ENCODE measurements at places on chromosomes 4 and X. TPM values are rescaled to one million over a fixed set of nuclear protein-coding genes. Genes with fewer than 3 reads are reported as not detected.

DNA sequence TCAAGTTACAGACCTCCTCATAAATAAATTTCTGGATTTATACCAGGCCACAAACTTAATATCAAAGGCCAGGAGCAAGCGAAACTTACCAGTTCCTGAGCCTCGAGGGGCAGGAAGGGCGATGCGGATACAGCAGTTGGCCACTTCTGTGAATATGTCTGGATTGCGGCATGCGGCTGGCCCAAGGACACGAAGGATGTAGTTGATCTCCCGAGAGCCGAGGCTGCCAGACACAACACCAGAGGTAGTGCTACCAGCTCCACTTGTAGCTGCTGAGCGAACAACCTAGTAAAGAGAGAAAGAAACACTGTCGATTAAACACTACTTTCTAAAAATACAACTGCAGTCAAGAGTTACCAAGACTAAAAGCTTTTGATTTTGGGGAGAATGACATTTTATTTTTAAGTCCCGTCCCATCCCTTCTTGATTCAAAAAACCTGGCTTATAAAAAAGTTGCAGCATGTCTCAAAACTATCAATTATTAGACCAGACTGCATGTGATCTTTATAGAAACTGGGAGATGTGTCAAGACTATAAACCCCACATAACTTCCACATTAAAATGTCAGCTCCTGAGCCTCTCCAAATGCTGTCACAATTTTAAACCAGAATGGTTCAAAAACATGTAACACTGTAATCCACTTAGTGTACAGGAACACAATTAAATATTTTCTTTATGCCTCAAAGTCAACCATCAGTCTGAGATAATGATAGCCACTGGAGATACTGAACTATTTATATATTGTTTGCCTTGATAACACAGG is 105.6 kb downstream of the HUWE1 start:
- no peak for DNase-seq

- DNase-seq = no peak
These were observed 13.5 kb upstream of the SPP1 start for GRCh38 chr4:87961993-87962392.

DNA sequence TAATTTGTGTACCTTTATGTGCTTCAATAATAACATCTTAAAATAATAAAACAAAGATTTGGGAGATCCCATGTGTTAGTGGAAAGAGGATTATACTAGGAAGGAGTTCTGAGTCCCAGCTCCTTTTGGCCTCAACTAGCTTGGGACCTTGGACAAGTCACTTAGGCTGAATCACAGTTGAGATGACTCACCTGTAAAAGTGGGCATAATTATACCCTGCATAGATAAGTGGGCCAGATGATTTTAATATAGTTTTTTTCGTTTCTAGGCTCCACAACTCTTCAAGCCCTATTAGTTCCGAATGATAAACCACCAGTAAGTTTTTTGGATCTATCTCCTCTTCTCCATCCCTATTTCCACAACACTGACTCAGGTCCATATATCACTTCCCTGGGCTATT is 131.8 kb downstream of the ENOX2 start:
- no peak for DNase-seq

- DNase-seq = no peak
These were observed 247.5 kb downstream of the ARHGAP24 start for GRCh38 chr4:85722401-85722800.

GRCh38 chr4:22428441-22428840 is 87.4 kb downstream of the ADGRA3 start:
- DNase-seq = no peak

DNA sequence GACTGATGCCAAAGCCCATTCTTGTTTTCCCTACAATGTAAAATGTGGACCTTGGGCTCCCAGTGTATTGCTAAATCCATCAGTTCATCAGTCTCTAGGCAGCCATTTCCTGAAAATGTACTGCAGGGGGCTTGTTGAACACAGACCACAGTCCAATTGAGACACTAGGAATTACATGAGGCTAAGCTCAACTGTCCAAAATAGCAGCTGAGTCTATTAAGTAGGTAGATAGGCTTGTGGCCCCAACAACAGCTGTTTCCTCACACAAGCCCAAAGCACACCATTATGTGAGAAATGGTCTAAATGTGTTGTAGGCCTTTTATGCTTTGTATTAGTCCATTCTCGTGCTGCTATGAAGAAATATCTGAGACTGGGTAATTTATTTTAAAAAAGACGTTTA is 60.0 kb upstream of the PAK3 start:
- DNase-seq = no peak

Gene TBX22
- 0.37 TPM for total RNA-seq

- no peak for DNase-seq
These were observed 17.6 kb upstream of the CXCL5 start for GRCh38 chr4:74016068-74016467.

GRCh38 chrX:38052096-38052495 is 45.7 kb downstream of the SYTL5 start:
- no peak for DNase-seq

Gene MAGEC1
- not detected for total RNA-seq

- DNase-seq = no peak
These were observed 3.4 kb downstream of the SAT1 start for GRCh38 chrX:23786268-23786815.

- no peak for DNase-seq
These were observed 51.7 kb upstream of the CHRDL1 start for GRCh38 chrX:110847334-110847733.

DNA sequence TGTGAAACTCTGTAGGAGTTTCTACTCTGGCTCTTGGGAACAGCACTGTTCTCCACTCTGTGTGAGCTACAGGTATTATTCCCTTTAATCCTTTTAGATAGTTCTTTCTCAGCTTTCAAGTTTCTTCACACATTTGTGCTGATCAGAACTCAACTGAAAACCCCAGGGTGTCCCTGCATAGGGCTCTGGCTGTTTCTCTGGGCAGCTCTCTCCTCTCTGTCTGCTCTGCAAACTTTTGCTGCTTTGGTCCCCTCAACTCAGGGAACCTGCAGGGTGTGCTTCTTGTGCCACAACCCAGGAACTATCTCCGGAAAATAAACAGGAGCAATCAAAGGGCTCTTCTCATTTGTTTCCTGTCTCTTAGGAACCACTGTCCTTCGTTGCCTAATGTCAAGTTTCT is 196.6 kb upstream of the GABRA2 start:
- no peak for DNase-seq

GRCh38 chr4:26993539-26993938 is 132.9 kb downstream of the STIM2 start:
- no peak for DNase-seq

- DNase-seq = peak; percentile 87
These were observed 230.2 kb upstream of the STK26 start for GRCh38 chrX:131792789-131793462.

Gene ITM2A
- total RNA-seq = 154 TPM

Gene BEX4
- total RNA-seq = 81.8 TPM

DNA sequence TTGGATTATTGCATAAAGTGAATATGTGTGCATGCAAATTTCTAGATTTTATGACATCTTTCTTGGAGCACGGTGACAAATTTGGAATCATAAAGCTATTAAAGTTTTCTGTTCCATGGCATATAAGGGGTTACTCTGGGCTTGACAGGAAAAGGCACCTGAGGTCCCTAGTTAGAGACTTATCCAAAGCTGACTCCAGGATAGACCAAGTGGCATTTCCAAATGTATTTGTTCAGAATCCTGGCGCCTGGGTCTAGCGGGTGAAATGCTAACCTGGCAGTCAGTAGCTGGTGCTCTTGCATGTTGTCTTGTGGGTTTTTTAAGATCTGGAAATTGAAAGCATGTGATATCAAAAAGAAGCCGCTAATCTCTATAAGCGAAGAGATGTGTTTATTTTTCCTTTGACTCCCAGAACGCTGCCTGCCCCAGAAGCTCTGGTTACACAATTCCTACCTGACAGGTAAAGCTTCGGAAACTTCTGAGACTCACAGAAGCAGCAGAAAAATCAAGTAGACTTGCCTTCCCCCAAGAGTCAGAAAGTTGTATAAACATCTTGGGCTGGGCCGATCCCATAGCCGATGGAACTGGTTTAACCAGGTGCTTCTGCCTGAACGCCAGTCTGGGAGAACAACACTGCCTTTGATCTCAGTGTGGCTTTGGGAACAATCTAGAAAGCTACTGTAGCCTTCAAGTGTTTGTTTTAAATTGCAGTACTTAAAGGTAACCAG is 12.9 kb upstream of the ZCCHC4 start:
- no peak for DNase-seq

GRCh38 chr4:168908093-168908492 is 102.0 kb downstream of the CBR4 start:
- no peak for DNase-seq

Gene XAGE1A
- not detected for total RNA-seq

- DNase-seq = no peak
These were observed 26.8 kb downstream of the SH3KBP1 start for GRCh38 chrX:19860571-19860970.

GRCh38 chr4:56649445-56650261 is 31.4 kb downstream of the HOPX start:
- no peak for DNase-seq

Gene TMLHE
- total RNA-seq = 37.0 TPM

GRCh38 chr4:79852305-79852730 is 220.7 kb downstream of the ANTXR2 start:
- DNase-seq = peak; percentile 39

Gene MAGEA12
- total RNA-seq = not detected

Gene CXCL3
- total RNA-seq = 1.9 TPM

Gene AIFM1
- total RNA-seq = 82.0 TPM

Gene DHX15
- total RNA-seq = 64.1 TPM

Gene FGF5
- total RNA-seq = not detected

- no peak for DNase-seq
These were observed 224.3 kb downstream of the OPHN1 start for GRCh38 chrX:68209008-68209407.

DNA sequence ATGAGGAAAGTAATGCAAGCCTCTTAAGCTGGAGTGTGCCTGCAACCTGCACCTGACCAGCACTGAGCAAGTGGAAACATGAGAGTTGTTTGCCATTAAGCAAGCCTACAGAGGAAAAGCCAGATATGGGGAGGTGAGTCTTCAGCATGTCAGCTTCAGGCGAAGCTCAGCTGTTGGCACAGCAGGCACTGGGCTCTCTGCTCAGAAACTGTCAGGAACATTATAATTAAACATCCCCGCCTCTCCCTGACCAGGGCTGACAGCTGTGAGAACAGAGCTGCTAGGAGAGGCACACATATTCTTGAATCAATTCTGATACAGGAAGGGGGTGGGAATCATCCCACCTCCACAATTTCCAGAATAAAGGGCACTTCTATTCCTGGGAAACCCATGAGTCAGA is 19.0 kb upstream of the DCX start:
- no peak for DNase-seq

Gene SLC49A3
- total RNA-seq = 18.2 TPM

DNA sequence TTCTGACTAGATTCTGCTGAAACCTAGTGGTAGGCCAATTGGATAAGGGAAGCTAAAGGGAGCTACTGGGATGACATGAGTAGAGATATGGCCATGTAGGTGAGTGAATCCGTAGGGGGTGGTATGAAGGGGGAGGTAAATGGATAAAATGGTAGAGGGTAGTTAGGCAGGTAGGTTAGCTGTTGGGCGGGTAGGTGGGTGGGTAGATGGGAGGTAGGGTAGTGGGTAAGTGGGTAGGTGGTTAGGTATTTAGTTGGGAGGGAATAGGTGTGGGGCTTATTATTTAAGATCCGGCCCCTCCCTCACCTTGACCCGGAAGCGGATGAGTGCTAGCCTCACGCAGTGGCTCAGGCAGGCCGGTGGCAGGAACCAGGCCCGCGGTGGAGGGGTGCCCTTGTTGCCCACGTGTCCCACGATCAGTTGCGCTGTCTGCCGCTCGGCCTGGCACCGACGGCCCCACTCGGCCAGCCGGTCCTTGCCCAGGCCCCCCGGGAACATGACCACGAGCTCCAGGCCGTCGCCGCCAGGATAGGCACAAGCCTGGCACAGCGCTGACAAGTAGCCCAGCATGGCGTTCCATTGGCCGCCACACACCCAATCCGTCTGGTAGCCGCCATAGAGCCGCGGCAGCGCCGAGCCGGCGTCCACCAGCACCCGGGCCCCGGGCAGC is 725 bp downstream of the FAM120C start:
- DNase-seq = peak; percentile 81

Gene SLITRK4
- total RNA-seq = 1.2 TPM

- no peak for DNase-seq
These were observed 36.8 kb upstream of the OCIAD2 start for GRCh38 chr4:48943387-48943786.

DNA sequence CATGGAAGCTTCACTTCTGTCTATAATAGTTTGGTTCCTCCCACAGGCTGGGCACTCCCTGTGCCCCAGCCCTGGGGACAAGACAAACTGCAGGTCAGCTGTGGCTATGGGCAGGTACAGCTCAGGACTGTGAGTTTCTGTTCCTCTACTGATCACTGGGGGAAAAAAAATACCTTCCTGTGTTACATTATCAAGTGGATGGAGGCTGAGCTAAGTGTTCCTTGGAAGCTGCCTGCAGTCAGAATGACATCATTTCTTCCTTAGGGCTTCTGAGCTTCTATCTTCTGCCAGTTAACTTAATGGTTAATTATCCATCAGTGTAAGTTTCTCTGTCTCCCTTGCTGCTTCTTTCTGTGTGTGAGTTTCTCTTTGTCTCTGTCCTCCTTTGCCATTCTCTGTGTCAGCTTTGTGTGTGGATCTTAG is 4.6 kb downstream of the RAB33A start:
- no peak for DNase-seq

Gene GYG2
- 4.5 TPM for total RNA-seq

GRCh38 chr4:152537881-152538280 is 2.0 kb upstream of the FBXW7 start:
- DNase-seq = no peak

GRCh38 chrX:74593593-74593992 is 20.8 kb downstream of the RLIM start:
- DNase-seq = no peak

DNA sequence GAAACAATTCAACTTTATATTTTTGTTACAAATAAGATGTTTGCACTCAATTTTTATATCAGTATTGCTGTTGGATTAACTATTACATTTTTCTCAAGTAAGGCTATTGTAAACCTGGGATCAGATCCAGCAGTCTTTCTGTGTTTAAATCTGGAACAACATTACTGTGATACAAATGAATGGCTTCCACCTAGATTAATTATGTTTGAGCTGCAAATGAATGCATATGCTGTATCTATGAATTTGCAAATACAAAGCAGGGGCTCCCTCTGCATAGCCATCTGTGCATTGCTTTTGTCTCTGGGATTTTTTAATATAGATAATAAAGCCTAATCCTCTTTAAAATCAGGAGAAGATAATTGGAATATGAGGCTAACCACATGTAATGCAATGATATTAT is 69.8 kb upstream of the NEIL3 start:
- DNase-seq = no peak

Gene PROM1
- total RNA-seq = 5.4 TPM

DNA sequence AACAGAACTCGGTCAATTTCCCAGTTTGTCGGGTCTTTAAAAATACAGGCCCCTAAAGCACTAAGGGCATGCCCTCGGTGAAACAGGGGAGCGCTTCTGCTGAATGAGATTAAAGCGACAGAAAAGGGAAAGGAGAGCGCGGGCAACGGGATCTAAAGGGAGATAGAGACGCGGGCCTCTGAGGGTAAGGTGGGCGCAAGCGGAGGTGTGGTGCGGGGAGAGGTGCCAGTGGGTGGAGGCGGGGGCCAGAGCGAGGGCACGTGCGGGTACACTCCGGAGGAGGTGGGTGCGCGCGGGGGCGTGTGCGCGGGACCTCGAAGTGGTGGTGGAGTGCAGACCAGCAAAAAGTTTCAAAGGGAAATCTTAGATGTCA is 787 bp upstream of the TET2 start:
- DNase-seq = no peak

- DNase-seq = no peak
These were observed 1054.7 kb downstream of the PDHA2 start for GRCh38 chr4:96894621-96895020.

Gene S100G
- not detected for total RNA-seq

Data from right cardiac atrium (tissue), 5 donors.